RWPE1 (cell line): ENCODE measurements at places on chromosomes 2 and 18.

DNA sequence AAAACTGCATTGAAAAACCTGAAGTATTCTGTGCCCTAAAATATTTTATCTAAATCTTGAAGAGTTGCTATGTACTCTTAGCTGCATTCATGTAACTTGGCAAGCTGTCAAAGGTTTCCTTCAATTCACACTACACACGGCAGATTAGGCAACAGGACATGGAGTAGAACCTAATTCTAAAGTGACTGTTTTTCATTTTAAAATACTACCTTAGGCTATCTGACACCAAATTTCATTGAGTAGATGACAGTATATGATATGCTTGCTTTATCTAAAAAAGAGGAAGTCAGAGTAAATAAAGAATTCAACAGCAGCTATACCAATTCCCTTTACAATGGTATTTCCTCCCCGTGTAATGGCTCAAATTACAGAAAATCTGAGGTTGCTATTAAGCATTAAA is 45.4 kb downstream of the EXOC6B start:
- DNase-seq, result no peak

GRCh38 chr2:5849562-5849961 is 157.4 kb downstream of the SOX11 start:
- DNase-seq, result no peak

- DNase-seq, result peak; percentile 59
These were observed 49.7 kb upstream of the CD28 start for GRCh38 chr2:203656522-203657287.

- no peak for DNase-seq
These were observed 17.7 kb downstream of the MRPS9 start for GRCh38 chr2:105055613-105056012.

DNA sequence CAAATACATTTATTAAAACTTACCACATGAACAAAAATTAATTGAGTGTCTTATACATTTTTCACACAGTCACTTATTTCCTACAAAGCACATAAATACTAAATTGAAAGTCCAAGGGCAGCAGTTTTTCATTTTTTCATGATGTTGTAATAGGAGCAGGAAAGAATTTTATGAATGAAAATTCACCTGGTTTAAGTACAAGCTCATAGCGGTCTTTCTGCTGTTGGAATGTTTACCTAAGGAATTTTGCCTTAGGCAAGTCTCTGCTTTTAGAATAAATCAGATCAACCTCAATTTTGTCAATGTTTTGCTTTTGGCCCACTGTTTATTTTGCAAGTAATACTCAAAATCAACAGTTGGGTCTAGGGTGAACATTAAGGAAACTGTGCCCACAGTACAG is 40.0 kb downstream of the ETAA1 start:
- peak; percentile 66 for DNase-seq

- DNase-seq, result no peak
These were observed 88.5 kb downstream of the TCF4 start for GRCh38 chr18:55499526-55499925.

GRCh38 chr2:28348149-28348567 is 44.5 kb upstream of the FOSL2 start:
- DNase-seq, result no peak

GRCh38 chr18:24402209-24402785 is 4.7 kb upstream of the OSBPL1A start:
- DNase-seq, result no peak

GRCh38 chr2:105681927-105682326 is 62.8 kb upstream of the NCK2 start:
- no peak for DNase-seq

GRCh38 chr2:25228848-25229278 is 60.5 kb upstream of the POMC start:
- peak; percentile 89 for DNase-seq

GRCh38 chr18:52979892-52980291 is 639.9 kb downstream of the DCC start:
- DNase-seq, result no peak

DNA sequence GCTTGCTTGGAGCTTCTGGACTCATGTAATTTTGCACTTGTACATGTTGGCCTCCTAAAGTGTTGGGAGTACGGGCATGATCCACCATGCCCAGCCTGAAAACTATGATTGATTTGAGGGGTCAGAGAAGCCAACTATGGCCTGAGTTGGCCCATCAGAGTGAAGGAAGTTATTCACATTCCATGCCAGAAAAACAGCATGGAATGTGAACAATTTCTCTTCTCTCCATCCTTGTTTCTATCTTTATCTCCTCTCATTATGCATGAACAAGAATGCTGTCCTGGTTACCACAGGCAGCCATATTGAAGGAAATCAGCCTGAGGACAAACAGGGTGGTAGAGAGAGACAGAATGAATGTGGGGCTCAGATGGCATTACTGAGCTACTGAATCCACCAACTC is 3.5 kb upstream of the CD226 start:
- no peak for DNase-seq

GRCh38 chr2:230170532-230170931 is 49.3 kb downstream of the SP110 start:
- no peak for DNase-seq

GRCh38 chr2:96325041-96325883 is at the start of gene ITPRIPL1:
TSS of gene ITPRIPL1 (plus strand) at chr2:96325317. CDS start at chr2:96325840, 523 bp downstream.
- no peak for DNase-seq

GRCh38 chr2:101829429-101829828 is 131.9 kb downstream of the MAP4K4 start:
- no peak for DNase-seq

DNA sequence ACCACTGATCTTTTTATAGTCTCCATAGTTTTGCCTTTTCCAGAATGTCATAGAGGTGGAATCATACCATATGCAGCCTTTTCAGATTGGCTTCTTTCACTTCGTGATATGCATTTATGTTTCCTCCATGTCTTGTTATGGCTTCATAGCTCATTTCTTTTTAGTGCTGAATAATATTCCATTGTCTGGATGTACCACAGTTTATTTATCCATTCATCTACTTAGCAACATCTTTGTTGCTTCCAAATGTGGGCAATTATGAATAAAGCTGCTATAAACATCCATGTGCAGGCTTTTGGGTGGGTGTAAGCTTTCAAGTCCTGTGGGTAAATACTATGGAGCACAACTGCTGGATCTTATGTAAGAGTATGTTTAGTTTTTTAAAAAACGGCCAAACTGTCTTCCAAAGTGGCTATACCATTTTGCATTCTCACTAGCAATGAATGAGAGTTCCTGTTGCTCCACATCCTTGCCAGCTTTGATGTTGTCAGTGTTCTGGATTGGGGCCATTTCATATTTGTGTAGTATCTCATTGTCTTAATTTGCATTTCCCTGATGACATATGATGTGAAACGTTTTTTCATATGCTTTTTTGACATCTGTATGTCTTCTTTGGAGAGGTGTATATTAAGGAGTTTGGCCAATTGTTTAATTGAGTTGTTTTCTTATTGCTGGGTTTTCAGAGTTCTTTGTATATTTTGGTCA is 20.6 kb downstream of the STPG4 start:
- no peak for DNase-seq

GRCh38 chr2:49309461-49309860 is 155.1 kb upstream of the FSHR start:
- no peak for DNase-seq

DNA sequence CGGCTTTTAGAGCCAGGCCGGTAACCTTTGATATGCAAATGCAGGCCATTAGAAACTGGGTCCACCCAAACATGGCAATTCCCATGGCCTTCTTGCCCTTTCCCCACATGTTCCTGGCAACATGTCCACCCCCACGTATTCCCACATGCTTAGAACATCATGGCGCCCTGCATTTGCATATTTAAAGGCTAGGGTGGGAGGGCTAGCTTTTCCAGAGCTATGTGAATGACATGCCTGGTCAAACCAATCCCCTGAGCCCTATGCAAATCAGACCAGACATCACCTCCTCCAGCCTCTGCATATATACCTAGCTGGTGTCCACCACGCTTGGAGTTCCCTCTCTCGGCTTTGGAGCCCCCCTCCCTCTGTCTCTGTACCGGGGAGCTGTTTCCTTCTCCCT is 481.9 kb downstream of the CDH2 start:
- no peak for DNase-seq

DNA sequence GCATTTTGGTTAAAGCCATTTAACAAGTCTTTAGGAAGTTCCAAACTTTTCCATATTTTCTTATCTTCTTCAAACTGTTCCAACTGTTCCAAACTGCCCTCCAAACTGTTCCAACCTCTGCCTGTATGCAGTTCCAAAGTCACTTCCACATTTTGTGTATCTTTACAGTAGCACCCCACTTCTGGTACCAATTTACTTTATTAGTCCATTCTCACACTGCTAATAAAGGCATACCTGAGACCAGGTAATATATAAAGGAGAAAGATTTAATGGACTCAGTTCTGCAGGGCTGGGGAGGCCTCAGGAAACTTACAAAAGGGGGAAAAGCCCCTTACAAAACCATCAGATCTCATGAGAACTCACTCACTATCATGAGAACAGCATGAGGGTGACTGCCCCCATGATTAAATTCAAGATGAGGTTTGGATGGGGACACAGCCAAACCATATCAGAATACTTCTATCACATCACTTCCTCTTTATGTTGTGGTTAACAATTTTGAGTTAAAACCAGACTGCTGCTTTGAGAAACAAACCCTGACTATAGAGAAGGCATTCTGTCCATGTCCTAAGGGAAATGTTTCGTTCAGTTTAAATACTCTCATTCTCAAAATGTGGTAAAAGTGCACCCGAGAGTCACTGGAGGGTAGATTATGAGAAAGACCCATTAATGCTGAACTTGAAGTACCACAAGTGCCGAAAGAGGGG is 11.0 kb downstream of the IL18R1 start:
- no peak for DNase-seq

- DNase-seq, result no peak
These were observed 140.9 kb downstream of the SH3RF3 start for GRCh38 chr2:109269706-109270504.

DNA sequence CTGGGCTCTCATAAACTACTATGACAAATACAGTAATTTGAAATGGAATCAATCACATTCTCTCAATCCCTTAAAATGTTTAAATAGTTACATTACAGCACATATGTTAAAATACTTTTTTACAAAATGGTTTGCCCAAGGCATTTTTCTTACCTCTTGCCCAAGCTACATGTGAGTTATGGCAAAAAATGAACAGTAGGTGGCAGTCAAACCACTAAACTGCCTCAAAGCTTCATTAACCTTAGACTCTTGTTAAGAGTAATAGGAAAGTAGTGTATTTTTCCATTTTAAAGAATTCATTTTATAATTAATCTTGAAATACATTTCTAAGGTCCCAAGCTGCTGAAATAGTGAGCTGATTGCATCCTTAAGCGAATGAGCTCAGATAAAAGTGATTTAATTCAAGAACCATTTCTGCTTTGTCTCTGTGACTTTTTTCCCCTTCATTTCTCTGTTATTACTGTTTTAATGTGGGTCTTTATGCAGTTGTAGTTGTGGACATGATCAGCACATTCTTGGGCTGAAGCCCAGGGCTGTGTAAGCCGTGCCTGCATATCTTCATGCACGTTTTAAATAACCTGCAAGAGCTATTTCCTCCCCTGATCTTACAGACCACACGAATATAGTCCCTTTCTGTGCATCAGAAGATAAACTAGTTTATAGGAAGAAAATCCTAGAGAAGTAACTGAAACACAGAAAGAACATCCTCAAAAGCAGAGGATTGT is 311.8 kb downstream of the LNPK start:
- DNase-seq, result peak; percentile 18

DNA sequence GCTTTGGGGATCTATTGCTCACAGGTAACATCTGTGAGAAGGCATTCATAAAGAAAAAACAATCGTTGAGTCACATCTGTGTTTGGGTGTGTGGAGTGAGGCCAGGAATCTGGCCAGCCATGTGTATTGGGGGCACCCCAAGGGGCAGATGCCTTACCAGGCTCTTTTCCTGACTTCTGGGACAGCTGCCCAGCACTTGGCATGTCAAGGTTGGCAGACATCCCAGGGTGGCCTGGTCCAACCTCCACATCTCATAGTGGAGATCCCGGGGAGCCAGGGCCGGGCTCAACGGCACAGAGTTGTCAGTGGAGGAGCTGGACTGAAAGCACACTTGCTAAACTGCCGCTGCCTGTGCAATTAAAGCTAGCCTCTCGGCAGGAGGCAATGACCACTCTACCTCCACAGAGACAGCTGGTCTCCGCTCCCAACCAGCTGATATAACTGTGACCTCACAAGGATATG is 75.3 kb upstream of the MGAT4A start:
- DNase-seq, result peak; percentile 36

DNA sequence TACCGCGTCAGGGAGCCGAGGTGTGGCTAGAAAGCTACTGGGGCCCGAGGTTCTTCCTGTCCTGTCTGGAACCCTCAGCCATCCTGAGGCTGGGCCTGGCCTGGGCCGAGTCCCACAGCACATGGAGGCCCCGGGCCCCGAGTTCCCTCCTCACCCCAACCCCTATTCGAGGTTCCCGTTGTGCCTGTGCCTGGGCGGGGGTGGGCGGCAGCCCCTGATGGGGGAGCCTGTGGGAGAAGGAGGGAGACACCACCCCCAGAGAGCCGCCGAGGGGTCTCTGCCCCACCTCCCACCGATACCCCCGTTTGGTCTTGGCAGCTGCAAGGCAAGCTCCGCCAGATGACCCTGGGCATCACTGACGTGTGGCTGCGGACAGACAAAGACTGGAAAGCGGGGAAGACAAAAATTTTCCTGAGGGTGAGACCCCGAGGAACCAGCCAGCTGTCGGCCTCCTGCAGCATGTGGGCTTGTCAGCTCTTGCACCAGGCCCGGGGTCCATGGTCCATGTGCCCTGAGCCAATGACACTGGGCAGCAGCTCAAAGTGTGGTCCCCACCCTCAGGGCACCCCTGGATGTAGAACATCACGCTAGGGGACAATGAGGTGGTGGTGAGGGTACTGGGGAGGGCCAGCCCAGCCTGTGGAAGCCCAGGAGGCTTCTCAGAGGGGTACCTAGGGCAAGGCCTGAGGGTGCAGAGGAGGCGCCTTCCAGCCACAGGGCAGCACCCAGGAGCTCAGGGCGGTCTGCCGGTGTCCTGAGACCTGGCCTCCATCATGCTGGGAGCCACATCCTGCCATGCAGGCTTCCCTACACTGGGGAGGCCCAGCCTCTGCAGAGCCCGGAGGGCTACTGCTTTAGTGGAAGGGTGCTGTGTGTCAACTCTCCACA is 52.5 kb upstream of the GPR17 start:
- no peak for DNase-seq

GRCh38 chr2:144877893-144878292 is 358.0 kb upstream of the ZEB2 start:
- DNase-seq, result no peak

DNA sequence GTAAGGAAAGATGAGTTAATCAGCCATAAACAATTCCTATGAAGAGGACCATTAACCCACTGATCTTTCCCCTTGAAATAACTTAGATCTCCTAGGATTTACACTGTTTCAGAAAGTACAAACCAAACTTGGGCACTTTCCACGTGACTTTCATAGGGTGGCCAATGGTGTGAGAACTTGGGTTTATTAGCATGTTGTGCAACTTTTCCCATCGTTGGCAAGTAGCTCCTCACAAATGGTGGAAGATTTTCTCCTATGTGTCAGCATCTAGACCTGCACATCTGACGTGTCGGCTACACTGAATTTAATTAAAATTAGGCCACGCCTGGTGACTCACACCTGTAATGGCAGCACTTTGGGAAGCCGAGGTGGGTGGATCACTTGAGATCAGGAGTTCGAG is 116.3 kb downstream of the GALNT1 start:
- DNase-seq, result no peak
